ENCODE measurements at places on chromosomes 3 and 15. TPM values are rescaled to one million over a fixed set of nuclear protein-coding genes. Genes with fewer than 3 reads are reported as not detected.

DNA sequence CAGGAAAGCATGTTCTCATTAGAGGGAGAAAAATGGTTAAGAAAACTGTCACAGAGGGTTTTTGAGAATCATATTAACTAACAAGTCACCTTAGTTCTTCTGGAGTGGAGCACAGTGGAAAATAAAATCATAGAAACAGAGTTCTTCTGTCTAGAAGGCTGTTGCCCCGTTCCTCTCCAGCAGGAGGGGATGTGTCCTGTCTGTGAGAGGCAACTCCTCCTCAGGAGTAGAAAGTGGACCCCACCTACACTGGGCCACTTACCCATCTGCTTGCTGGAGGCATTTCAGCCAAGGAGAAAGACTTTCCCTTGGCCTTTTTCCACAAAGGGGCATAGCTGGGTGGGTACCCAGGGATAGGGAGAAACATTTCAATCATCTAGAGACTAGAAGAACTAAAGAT, 106.6 kb downstream of the SSR3 start:
- no peak for DNase-seq

DNA sequence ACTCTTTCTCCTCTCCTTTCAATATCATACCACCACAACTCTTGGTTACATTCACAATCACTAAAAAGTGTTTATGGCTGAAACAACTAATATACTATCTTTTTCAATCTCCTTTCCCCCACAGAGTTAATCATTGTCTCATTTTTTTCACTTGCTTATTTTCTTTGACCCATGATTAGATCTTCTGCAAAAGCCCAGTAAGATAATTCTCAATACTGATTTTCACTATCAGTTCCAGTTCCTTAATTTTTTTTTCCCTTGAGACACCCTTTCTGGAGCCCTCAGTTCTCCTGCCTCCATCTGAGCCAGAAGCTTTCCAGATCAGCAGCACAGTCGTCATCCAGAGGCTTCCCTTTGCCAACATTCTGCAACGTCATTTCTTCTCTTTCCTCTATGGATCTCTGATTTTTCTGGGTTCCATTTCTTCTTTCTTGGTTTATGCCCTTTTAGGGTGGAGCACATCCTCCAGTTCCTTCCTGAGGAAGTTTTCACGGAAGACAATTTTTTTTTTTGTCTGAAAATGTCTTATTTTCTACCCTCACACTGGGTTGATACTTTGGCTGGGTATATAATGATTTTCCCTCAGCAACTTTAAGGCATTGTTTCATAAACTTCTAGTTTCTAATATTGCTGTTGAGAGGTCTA, 88.7 kb upstream of the C15orf39 start:
- no peak for DNase-seq

DNA sequence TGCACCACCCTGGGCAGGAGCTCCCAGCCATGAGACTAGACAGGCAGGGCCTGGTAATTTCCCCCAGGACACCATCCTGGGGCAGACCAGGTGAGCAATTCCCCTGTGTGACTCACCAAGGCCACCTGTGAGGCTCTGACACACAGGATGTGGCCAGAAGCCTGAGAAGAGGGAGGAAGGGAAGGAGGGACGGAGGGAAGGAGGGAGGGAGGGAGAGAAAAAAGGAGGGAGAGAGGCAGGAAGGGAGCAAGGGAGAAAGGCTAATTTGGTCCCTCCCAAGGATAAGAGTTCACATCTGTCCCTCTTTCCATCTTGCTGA, 25.9 kb downstream of the WNT7A start:
- DNase-seq = no peak

GRCh38 chr15:58258501-58259292, 120.5 kb downstream of the AQP9 start:
- no peak for DNase-seq

DNA sequence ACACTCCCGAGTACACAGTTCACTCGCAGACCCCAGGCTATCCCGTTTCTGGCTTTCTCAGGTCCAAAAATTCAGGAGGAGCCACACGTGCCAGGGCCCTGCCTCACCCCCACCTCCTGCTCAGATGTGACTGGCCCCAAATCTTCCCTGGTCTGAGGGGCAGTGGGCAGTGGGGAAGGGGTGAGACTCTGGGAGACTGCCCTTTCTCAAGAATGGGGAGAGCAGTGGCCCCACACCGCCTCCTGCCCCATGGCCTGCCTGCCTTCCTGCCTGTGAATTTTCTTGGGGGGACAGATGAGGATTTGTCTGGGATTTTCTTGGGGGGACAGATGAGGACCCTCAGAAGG, 174.6 kb downstream of the MEGF11 start:
- DNase-seq = no peak

GRCh38 chr3:42662813-42663535, 9.5 kb downstream of the ZBTB47 start:
- no peak for DNase-seq

- DNase-seq = no peak
Observed at GRCh38 chr15:66866656-66867055, 164.6 kb downstream of the SMAD6 start.

GRCh38 chr15:96341513-96342405, 11.3 kb downstream of the NR2F2 start:
- DNase-seq = no peak

GRCh38 chr3:185741586-185741985, 83.3 kb downstream of the IGF2BP2 start:
- no peak for DNase-seq

- DNase-seq = no peak
Observed at GRCh38 chr15:34366271-34367065, 528 bp downstream of the LPCAT4 start.

- no peak for DNase-seq
Observed at GRCh38 chr3:99562990-99563607, 75.3 kb upstream of the COL8A1 start.

DNA sequence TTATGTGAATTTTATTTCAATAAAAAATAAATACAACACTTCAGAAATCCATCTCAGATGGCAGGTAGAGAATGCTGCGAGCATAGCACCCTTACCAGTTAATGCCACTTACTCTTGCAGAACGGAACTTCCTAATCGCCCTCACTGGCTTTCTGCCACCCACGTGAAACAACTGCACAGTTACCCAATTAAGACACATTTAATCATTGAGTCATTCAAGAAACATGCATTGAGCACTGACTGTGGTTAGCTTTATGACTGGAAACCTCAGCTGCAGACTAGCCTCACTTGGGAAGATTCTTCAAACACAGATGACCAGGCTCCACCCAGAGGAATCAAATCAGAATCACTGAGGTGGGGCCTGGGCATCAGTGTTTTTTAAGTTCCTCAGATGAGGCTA, 5.6 kb upstream of the MFGE8 start:
- no peak for DNase-seq

- no peak for DNase-seq
Observed at GRCh38 chr15:25684521-25685431, 178.4 kb downstream of the ATP10A start.

GRCh38 chr3:69948246-69948862, 51.2 kb upstream of the SAMMSON start:
- no peak for DNase-seq

- DNase-seq = no peak
Observed at GRCh38 chr15:60656481-60656880, 177.5 kb upstream of the ICE2 start.

DNA sequence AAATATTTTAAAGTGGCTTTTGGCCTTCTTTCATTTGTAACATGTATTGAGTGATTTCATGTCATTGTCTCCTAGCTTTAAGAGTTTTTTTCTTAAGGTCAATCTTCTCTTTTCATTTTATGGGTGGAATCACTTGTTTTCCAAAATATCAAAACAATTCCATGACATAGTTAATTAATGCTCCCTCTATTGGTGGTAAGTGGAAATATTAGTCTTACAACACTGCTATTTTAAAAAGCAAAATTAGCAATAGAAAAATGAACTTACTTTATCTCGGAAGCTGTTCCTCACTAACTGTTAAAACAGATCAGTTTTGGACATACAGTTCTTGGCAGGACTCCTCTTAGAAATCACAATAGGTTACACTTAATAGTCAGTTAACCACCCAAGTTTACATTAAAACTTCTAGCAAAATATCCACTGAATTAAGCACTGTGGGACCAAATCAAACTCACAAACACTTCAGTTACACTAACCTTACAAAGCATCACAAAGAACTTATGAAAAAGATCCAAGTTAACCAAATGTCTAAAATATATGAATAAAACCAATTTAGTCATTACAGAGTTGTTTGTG, 42.4 kb downstream of the TIGIT start:
- no peak for DNase-seq

DNA sequence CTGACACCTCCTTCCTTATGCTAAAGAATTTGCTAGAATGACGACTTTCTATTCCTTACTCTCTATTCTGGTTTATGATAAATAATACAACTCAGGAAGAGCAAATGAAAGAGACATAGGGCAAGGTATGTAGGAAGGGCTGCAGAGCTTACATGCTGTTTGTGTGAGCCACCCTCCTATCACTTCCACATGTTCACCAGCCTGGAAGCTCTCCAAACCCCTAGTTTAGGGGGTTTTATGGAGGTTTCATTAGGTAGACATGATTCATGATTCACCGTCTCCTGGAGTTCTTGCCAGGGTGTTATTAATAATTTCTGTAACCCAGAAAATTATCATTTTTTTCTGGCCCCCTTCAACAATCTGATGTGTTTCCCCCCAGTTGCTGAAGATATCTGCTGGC, 172.1 kb upstream of the COL8A1 start:
- no peak for DNase-seq

- DNase-seq = no peak
Observed at GRCh38 chr3:139530717-139531116, 8.8 kb downstream of the RBP1 start.

GRCh38 chr15:72202302-72202701, 4.7 kb upstream of the GRAMD2A start:
- no peak for DNase-seq

- DNase-seq = no peak
Observed at GRCh38 chr3:138448631-138449030, 14.2 kb downstream of the ESYT3 start.

GRCh38 chr3:189172668-189173419, 1.1 kb downstream of the TPRG1 start:
- DNase-seq = no peak

DNA sequence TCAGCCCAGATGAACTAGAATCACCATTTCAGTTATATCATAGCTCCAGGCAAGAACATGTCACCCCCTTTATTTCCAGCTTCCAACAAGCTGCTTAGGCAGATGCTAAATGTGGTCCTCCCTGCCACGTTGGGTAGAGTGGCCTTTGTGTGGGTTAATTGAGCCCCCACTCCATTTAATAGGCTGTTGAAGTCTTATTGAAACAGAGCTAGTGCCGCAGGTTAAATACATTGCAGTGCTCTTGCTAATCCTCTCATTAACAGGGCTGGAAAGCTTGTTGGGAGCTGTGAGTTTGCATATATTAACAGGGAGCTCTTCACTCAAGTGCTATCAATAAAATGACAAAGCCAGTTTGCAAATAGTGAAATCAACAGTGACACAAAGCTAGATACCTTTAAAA, 248.4 kb upstream of the CMC1 start:
- DNase-seq = no peak

- DNase-seq = no peak
Observed at GRCh38 chr3:54827776-54828175, 100.1 kb downstream of the LRTM1 start.

- no peak for DNase-seq
Observed at GRCh38 chr3:160661660-160662059, 15.3 kb upstream of the ARL14 start.

DNA sequence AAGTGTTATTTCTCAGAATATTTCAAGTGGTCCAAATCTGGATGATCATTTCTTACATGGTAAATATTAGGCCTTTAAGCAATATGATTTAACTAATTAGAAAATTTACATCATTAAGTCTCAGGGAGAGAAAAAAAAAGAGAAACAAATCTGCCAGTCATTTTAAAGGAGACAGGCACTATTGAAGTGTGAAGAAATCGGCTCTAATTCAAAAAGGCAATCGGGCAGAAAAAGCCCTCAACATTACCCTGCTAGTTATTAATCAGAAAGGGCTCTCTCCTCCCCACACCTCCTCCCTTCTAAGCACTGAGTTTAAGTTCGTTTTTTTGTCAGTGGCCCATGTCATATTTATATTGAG, 215.9 kb downstream of the MEIS2 start:
- no peak for DNase-seq

GRCh38 chr15:39591141-39591895, 10.4 kb downstream of the THBS1 start:
- DNase-seq = peak; percentile 26

- no peak for DNase-seq
Observed at GRCh38 chr15:50860824-50861223, 47.7 kb upstream of the AP4E1 start.

DNA sequence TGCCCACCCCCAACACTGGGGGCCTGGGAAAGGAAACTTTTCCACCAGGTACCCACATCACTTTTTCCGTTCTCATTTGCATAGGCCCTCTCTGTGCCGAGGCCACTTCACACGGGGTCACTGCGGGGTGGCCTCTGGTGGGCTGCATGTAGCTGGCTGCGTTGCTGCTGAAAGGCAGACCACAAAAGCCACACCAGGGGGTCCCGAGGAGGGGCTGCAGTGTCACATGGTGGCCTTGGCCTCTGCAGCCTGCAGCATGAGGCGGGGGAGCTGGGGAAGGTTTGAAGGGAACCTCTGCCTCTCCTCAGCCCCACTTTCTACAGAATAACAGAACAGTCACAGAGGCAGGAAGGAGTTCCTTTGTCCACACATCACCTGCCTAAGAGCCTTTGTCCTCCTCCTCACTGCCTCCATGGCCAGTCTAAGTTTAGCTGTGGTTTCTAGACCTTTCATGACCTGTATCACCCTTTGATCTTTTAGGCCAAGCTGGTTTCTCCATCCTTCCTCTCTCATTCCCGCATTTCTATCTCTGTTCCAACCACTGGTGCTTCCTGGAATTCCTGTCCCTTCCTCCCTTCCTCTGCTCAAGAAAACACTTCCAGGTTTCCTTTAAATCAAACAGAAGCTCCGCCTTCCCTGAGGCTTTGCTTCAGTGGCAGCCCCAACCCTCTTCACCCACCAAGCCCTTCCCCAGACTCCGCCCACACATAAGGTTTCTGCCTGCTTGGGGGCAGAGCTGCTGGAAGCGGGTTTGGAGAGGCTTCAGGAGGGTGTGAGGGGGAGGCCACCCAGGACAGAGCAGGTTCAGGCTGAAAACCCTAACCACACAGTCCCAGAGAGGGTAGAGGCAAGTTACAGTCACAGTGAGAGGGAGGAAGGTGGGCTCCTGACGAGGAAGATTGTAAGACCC, 150.7 kb upstream of the TLE3 start:
- no peak for DNase-seq

The ILDR1 gene
- not detected for total RNA-seq

The PRR20G gene
- total RNA-seq = not detected

The GPR27 gene
- not detected for total RNA-seq

The SMCO1 gene
- total RNA-seq = not detected

The SI gene
- not detected for total RNA-seq

The INO80 gene
- total RNA-seq = 25.4 TPM

The AADAC gene
- total RNA-seq = not detected

The LRRFIP2 gene
- 82.7 TPM for total RNA-seq

The P2RY13 gene
- not detected for total RNA-seq

The CELSR3 gene
- 0.20 TPM for total RNA-seq

All from pulmonary artery endothelial cell (primary cell).